Thymus (tissue), 14 donors: ENCODE measurements at places on chromosomes 5 and 9.

GRCh38 chr9:119195521-119195920 lies 173.7 kb downstream of the BRINP1 start:
- DNase-seq = no peak

DNA sequence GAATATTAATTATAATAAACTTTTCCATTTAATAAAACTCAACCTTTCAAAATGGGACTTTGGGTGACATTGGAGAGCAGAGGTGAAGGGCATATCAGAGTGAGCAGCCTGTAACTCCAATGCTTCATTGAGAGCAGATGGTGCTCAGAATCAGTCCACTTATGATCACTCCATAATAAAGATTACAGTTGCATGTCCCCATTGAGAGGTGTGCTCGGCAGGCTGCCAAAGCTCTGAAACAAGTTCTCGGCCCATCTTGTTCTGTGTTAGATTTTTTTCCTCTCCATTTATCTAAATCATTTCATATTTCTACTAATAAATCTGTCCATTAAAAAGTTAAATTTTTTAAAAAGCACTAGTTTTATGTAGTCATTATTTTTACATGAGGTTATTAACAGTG lies 1786.4 kb upstream of the WWC1 start:
- DNase-seq = no peak

- no peak for DNase-seq
Observed at GRCh38 chr5:169742771-169743296, 105.8 kb downstream of the DOCK2 start.

- DNase-seq = no peak
Observed at GRCh38 chr9:98054376-98054951, 2.1 kb upstream of the NANS start.

DNA sequence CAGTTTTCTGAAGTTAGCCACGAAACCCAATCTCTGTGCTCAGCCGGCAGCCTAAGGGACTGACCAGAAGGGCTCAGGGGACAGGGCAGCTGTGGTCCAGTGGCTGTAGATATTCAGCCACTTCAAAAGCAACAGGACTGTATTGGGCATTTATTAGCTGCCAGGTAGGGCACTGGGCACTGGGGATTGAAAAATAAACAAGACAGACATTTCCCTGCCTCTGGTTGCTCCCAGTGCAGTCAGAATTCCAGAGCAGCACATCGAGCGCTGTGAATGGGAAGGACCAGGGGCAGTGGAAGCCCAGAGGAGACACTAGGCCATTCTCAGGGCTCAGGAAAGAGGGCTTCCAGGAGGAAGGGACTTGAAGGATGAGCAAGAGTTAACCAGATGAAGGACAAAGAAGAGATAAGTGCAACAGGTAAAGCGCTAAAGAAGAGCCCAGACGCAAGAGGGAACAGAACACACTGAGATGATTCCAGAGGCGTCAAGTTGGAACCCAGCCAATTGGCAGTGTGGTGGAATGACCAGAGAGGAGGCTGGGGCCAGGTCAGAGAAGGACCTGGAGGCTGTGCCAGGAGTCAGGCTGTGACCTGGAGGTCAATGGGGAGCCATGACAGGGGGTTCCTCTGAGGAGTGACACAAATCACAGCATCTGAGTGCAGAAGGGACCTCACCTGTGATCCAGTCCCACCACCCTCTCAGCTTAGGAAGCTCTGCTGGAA lies 122.5 kb upstream of the ZNF618 start:
- DNase-seq = no peak

DNA sequence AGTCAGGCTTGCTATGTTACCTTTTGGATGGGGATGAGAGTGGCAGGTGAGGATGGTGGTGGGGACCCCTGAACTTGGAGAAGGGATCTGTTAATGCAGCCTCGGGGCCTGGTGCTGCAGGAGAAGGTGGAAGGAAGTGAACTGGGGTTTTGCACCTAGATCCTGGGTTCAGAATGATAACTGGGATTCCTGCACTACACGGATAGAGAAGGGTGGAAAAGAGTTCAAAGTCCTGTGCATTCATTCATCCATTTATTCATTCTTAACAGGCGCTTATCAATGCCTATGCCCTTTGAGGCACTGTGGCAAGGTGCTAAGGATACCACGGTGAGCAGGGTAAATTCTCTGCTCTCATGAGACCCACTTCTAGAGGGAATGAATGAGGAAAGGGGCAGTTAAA lies 41.7 kb upstream of the TJP2 start:
- DNase-seq = no peak

DNA sequence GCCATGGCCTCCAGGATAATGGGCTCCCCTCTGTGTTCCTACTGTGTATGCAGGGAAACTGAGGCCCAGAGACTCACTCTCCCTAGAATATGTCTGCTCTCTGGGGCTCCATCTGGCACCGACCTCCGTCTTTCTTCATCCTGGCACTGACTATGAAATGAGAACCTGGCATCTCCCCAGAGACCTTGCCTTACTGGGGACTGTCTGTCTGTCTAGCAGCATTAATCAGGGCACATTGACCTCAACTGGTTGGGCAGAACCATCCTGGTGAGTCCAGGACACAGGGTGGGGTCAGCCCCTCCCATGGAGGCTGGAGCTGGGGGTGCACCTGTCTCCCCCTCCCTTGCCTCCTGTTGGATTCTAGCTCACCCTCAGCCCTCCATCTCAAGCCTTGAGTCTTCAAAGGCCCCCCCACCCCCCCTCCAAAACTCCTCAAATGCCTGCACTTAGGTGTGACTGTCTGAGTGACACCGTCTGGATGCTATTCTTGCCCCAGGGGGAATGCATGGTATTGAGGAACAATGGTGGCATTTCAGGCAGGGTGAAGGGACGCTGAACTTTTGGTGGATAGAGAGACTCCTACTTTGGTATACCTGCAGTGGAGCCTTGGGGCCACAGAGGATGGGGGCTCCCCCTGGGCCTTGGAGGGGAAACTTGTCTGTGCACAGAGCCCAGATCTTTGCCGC lies 12.8 kb upstream of the PITX1 start:
- DNase-seq = no peak

GRCh38 chr5:127650022-127650421 lies 1.1 kb downstream of the CTXN3 start:
- DNase-seq = no peak

DNA sequence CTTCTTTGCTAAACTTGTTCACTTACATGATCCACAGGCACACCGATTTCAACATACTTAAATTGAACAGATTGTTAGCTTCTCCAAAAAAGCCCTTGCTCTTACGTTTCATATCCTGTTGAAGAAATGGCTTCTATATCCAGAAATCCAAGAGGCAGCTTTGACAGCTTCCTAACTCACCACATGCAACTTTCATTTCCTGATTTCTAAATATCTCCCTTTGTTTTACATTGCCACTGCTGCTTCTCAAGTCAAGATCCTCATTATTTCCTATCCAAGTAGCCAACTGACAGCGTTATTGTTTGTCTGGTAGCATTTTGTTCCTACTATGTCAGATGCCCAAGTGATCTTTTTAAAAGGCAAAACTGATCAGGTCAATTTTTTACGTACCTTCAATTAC lies 913.2 kb upstream of the TYRP1 start:
- no peak for DNase-seq

DNA sequence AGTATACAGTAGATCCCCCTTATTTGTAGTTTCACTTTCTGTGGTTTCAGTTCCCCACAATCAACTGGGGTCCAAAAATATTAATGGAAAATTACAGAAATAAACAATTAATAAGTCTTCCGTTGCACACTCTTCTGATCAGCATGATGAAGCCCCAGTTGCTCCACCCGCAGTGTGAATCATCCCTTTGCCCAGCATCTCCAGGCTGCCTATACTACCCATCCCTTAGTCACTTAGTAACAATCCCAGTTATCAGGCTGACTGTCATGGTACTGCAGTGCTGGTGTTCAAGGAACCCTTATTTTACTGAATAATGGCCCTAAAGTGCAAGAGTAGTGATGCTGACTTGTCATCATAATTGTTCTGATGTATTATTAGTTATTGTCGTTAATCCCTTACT lies 28.9 kb downstream of the SHC3 start:
- DNase-seq = no peak

DNA sequence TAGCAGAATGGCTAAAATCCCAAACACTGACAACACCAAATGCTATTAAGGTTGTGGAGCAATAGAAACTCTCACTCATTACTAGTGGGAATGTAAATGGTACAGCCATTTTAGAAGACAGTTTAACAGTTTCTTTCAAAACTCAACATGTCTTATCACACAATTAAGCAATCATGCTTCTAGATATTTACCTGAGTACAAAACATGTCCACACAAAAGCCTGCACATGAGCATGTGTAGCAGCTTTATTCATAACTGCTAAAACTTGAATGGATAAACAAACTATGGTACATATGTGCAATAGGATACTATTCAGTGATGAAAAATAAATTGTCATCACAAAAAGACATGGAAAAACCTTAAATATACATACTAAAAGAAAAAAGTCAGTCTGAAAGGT lies 31.5 kb downstream of the SLC25A46 start:
- DNase-seq = no peak

DNA sequence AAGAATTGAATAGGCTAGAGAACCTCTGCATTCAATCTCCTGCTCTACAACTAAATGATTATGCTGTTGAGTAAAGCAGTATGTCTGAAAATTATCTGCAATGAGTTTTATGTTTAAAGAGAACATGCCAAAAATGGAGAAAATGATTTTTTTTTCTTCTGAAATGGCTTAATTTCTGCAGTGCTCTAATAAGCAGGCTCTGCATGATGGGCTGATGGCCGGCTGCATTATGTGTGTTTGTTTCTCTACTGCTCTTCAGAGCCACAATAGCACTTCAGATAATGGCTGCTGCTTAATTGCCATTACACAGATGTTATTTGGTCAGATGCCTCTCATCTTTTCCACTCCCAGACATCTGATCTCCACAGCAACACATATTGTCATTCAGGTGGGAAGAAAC lies 286.4 kb upstream of the DMAC1 start:
- DNase-seq = no peak

- no peak for DNase-seq
Observed at GRCh38 chr9:22037954-22038690, 29.0 kb upstream of the CDKN2B start.

- DNase-seq = no peak
Observed at GRCh38 chr9:113509463-113509862, 45.9 kb downstream of the RGS3 start.

DNA sequence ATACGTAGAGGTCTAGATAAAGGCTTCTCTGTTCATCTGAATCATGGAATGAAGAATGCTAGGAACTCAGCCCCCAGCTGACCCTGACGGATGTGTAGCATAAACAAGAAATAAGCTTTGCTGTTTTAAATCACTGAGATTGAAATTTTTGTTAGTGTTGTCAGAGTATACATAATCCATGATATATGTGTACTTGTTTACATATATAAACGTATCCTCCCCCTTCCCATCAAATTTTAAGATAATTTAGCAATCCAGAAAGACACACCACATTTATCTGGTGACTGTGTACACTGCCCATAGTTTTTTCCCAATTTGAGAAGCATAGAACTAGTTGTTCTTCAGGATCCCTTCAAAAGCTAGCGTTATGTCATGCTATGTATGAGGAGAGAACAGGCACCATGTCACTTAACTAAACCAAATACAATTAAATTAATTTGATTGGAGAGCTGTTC lies 80.8 kb upstream of the OSMR start:
- no peak for DNase-seq

GRCh38 chr5:2877522-2877921 lies 126.0 kb upstream of the IRX2 start:
- DNase-seq = no peak

- no peak for DNase-seq
Observed at GRCh38 chr5:56207537-56207936, 25.6 kb downstream of the ANKRD55 start.

DNA sequence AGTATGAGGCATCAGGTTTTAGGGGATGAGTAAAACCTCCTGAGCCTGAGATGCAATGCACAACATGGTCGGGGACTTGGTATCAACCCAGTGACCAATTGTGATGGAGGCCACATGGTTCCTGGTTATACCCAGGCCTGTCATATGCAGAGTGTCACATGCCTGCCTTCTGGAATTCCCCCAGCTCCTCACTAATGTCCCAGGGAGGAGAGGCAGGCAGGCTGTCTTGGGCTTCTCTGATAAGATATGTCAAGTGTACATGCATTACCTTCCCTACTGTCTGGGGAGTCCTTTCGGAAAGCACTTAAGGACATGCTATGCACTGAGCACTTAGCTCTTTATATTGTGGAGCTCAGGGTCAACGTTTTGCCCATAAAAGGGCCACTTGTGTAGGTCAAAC lies 14.2 kb upstream of the PALM2AKAP2 start:
- no peak for DNase-seq

- DNase-seq = no peak
Observed at GRCh38 chr5:98492258-98492657, 281.2 kb upstream of the RGMB start.

- DNase-seq = no peak
Observed at GRCh38 chr5:151023047-151023615, 2.7 kb downstream of the GPX3 start.

GRCh38 chr9:87731321-87731720 lies 5.4 kb downstream of the CTSL start:
- DNase-seq = no peak

GRCh38 chr5:175700991-175701390 lies 43.1 kb downstream of the HRH2 start:
- DNase-seq = no peak

- DNase-seq = no peak
Observed at GRCh38 chr9:111815285-111816070, 20.7 kb upstream of the SHOC1 start.

DNA sequence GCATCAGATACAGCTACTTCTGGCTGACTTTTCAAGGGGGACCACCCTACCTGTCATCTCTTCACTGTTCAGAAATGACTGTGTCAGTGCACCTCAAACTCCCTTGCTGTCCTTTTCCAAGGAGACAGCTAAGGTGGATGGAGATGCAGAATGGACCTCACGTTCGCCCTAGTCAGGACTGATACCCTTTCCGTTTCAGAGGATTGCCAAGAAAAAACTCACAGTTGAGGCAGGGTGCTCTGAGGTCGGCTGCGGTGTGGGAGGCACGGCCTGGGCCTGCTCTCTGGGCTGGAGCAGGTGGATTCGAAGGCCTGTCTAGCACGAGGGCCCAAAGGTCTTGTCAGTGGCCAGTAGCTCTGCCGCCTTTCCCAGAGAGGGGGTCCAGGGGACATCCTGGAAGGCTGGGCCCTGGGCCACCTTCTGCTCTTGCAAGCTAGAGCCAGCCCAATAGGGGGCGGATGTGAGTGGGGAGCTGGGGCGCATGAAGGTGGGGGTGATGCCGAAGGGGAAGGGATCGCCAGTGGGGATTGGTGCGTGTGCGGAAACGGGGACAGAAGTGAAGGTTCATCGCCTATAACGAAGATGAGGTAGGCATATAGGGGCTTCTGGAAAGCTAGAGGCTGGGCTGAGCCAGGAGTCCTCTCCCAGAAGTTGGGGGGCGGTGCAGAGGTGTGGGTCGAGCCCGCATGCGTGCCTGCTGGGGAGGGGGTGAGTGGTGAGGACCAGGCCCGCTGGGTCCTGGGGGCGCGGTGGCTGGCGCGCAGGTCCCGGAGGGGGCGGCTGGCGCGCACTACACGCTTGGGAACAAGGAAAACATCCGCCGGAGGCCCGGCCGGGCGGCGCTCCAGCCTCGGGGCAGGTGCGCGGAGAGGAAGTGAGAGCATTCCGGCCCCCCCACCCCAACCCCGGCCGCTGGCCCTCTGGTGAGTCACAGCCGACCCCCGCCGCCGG lies 2.5 kb upstream of the MSMP start:
- no peak for DNase-seq
